ENCODE measurements at places on chromosomes 5 and 9.

DNA sequence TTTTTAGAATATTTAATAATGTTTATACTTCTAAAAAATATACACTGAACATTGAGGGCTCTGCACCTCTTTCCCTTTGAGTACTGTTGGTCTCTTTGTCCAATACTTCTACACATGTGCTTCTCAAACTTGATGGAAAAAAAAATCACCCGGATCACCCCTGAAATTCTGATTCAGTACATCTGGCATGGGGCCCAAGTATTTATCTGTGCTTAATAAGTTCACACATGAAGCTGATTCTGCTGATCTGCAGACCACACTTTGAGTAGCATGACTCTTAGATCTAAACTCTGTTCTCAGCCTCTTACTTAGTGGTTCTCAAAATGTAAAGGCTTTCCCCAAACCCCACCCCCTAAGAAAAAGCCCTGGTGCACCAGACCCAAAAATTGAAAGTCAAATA, 12.0 kb downstream of the RUSC2 start:
- DNase-seq, result no peak

DNA sequence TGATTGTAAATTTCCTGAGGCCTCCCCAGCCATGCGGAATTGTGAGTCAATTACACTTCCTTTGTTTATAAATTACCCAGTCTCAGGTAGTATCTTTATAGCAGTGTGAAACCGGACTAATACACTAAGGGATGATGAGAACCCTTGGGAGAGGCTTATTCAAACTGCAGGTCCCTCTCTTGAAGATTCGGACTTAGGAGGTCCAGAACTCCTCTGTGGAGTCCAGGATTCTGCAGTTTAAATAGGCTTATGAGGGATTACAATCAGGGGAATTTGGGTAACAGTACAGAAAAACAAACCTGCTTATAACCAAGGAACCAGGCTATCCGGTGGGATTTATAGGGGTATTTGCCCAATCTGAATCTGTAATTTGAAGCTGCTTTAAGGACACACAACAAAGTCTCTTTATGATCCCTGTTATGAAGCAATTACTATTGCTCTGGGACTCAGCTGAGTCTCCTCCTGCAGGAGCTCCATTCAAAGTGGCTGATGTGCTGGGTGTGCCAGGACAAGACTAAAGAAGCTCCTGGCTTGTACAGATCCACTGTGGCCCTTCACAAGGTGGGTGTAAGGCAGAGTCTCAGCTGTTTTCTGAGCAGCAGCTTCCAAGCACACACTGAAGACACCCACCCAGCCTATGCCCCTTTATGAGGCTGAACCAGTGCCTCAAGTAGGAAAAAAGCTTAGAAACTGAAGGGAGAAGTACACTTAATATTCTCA, 41.8 kb upstream of the LHFPL2 start:
- DNase-seq, result no peak

GRCh38 chr9:94921656-94922055, 195.2 kb downstream of the AOPEP start:
- no peak for DNase-seq

DNA sequence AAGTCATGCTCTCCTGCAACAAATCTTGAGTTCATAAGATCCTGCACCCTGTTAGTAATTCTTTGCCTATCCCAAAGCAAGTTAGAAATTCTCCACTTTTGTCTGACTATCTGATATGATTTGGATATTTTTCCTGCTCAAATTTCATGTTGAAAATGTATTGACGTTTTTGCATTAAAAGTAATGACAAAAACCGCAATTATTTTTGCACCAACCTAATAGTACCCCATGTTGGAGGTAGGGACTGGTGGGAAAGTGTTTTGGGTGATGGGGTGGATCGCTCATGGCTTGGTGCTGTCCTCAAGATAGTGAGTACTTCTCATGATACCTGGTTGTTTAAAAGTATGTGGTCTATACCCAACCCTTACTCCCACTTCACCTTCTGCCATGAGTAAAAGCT, 713.4 kb downstream of the CDH18 start:
- no peak for DNase-seq

DNA sequence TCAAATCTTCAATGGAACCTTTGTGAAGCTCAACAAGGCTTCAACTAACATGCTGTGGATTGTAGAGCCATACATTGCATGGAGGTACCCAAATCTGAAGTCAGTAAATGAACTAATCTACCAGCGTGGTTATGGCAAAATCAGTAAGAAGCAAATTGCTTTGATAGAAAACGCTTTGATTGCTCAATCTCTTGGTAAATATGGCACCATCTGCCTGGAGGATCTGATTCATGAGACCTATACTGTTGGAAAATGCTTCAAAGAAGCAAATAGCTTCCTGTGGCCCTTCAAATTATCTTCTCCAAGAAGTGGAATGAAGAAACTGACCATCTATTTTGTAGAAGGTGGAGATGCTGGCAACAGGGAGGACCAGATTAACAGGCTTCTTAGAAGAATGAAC, 54.7 kb upstream of the TTC39B start:
- DNase-seq, result no peak

GRCh38 chr9:16524078-16524477, 346.4 kb downstream of the BNC2 start:
- DNase-seq, result no peak

DNA sequence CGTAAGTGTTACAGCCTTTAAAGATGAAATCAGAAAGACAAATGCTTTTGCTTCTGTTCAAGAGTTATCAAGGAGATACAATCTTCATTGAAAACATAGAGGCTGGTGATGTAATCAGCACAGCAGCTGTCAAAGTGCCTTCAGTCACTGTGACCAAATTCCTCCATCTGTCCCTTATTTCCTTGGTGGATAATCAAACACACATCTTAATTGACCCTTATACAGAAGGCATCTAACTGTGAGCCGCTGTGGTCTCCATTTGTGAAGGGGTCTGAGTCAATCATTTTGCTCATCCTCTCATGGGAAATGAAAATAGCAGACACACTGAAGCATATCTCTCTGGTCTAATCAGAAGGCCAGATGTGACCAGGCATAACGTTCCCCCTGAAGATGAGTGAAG, 130.1 kb upstream of the TLR4 start:
- no peak for DNase-seq

- DNase-seq, result no peak
Measured at GRCh38 chr5:115735108-115735998, 81.1 kb downstream of the CDO1 start.

DNA sequence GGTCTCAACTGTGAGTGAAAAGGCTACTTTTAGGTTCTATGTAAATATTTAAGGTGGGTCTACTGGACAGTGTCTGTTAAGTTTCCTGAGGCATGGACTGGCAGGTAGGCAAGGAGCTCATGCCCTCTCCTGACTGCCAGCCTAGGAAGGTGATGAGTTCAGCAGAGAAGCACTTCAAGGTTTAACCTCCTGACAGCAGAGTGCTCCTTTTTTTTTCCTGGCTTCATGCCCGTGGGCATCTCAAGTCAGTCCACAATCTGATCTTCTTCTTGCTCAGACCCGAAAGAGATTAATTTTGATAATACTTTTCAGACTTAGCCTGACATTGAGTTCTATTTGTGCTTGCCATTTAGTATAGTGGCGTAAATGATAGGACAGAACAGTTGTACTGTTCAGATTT, 241.9 kb upstream of the NREP start:
- no peak for DNase-seq

GRCh38 chr9:90458485-90458884, 184.1 kb downstream of the DIRAS2 start:
- no peak for DNase-seq

GRCh38 chr5:33832404-33833236, 59.2 kb downstream of the ADAMTS12 start:
- no peak for DNase-seq

GRCh38 chr5:170603578-170604565, 100.1 kb downstream of the KCNIP1 start:
- peak; percentile 32 for DNase-seq

GRCh38 chr5:77853353-77853907, 77.3 kb upstream of the TBCA start:
- DNase-seq, result no peak

DNA sequence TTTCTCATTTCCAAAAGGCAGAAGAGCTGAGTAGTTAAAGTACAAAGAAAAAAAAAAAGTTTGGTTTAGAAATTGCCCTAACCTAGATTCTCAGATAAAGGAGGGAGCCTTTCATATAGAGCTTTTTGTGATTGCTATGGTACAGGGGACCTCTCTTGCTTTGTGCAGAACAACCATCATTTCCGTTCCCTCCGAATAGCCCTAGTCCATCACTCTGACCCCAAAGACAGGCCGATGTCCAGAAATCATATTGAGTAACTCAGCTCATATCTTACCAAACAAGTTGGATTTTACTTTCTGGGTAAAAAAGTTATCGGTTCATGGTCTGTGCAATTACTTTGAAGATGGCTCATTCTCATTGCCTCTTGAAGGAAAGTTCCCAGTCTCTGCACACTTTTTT, 36.7 kb upstream of the COL15A1 start:
- no peak for DNase-seq

- no peak for DNase-seq
Measured at GRCh38 chr5:80961376-80962281, 1.5 kb downstream of the RASGRF2 start.

DNA sequence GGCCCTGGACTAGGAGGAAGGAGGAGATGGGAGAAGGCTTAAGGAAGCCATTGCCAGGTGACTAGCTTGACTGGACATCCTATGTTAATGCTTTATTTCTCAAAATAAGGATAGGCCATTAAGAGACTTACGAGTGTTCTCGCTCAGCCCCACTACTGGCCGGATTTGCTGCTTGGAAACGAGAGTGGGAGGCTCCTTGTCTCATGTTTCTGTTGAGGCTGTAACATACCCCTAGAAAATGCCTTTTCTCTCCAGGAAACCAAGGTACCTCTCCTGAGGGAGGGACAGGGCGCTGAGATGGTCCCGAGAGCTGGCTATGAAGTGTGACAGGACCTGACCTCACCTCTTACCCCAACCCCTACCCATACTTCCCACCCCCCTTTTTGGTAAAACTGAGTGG, 60.0 kb downstream of the RALGPS1 start:
- DNase-seq, result no peak

DNA sequence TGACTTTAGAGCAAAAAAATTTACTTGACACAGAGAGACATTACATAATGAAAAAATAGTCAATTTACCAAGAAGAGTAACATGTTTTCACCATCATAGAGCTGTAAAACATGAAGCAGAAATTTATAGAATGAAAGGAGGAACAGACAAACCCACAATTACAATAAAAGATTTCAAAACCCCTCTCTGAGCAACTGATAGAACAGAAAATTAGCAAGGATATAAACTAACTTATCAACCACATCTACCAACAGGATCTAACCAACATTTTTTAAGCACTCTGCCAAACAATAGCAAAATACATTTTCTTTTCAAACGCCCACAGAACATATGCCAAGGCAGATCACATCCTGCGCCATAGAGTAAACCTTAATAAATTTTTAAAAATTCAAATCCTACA, 17.9 kb downstream of the SLCO4C1 start:
- DNase-seq, result no peak

- DNase-seq, result no peak
Measured at GRCh38 chr9:13281356-13282016, 2.0 kb upstream of the MPDZ start.

- DNase-seq, result no peak
Measured at GRCh38 chr5:139660923-139661814, 13.0 kb downstream of the CXXC5 start.

- peak; percentile 64 for DNase-seq
Measured at GRCh38 chr9:18007621-18008020, 428.8 kb downstream of the SH3GL2 start.

DNA sequence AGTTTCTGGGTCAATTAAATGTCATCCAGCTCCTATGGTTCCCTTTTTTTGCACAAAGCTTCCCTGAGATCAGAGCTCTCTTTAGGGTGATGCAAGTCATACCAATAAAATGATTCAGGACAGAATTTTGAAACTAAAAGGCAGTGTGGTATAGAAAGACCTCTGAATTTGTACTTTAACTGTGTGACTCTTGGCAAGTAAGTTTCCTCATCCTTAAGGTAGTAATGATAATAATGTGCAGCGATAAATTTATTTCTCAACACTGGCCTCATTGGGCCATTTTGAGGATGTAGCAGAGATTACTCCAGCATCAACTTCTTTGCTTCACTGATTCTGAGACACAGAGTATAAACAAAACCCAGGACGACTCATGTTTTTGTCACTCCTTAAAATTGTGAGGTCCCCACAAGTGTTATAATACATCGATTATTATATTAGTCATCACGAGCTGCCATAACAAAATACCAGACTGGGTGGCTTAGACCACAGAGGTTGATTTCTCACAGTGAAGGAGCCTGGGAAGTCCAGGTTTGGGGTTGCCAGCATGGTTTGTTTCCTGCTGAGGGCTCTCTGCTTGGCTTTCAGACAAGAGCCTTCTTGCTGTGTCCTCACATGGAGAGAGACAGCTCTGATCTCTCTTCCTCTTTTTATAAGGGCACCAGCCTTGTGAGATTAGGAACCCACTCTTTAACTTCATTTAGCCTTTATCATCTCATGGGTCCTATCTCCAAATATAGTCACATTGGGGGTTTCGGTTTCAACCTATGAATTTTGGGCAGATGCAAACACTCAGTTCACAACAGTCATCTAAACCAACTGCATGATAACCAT, 293.0 kb downstream of the ZNF608 start:
- no peak for DNase-seq

DNA sequence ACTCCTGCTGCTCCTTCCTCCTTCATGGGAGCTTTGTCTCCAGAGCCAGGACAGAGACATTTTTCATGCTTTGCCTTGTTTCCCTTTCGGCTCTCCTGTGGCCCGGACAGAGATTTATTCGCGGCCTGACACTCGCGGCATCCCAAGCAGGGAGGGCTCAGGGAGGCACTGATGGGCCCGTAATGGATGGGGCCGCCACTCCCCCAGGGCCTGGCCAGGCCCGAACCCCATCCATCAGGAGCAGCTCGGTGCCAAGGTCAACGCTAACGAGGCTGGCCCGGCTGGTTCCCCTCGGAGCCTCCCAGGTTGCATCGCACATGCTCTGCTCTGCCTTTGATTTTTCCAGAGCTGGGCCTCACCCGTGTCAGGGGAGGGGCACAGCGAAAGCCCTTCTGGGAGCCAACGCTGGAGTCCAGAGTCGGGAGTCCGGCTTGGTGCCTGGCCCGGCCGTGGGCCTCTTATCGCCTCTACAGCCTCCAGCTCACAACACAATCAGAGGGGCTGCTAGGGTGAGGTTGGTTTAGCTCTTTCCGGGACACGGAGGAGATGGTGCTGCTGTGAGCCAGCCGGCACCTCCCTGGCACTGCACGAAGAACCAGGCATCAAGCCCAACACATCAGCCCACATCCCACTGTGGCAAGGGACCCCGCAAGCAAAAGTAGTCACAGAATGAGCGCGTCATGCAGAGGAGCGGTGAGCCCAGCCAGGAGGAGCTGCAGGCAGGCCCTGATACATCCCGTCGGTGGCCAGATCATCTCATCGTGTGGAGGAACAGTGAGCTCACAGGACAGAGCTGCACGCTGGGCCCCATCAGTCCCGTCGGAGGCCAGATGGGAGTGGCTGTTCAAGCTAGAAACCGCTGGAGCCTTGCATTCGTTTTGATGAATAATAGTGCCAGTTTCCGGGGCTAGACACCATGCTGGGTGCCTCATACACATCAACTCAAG, 72.2 kb upstream of the BARHL1 start:
- DNase-seq, result no peak
